ENCODE measurements at places on chromosomes 5 and 9. TPM values are rescaled to one million over a fixed set of nuclear protein-coding genes. Genes with fewer than 3 reads are reported as not detected.

ANKRD31 gene
- total RNA-seq: not detected

KCNN2 gene
- total RNA-seq: 0.12 TPM

OTP gene
- total RNA-seq: 0.05 TPM

CTXN3 gene
- total RNA-seq: not detected

HARS2 gene
- total RNA-seq: 35.7 TPM

PCDHGA11 gene
- not detected for total RNA-seq

GARIN3 gene
- not detected for total RNA-seq

MYORG gene
- total RNA-seq: 6.3 TPM

KIF4B gene
- not detected for total RNA-seq

CEMIP2 gene
- total RNA-seq: 63.4 TPM
